ENCODE measurements at places on chromosomes 3 and 15.

DNA sequence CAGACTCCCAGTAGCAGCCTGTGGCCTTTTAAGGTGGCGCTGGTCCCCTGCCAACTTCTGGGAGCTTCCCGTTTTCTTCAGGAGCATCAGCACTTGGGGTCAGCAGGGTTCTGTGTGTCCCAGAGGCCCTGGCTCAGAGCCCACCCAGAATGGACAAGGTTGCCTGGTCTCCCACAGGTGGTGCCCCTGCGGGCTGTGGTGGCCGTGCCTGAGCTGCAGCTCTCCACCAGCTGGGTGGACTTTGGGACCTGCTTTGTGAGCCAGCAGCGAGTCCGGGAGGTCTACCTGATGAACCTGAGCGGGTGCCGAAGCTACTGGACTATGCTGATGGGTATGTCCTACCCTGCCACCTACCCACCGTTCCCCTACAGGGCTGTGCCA is 15.5 kb downstream of the ACAA1 start:
- DNase-seq, result no peak

DNA sequence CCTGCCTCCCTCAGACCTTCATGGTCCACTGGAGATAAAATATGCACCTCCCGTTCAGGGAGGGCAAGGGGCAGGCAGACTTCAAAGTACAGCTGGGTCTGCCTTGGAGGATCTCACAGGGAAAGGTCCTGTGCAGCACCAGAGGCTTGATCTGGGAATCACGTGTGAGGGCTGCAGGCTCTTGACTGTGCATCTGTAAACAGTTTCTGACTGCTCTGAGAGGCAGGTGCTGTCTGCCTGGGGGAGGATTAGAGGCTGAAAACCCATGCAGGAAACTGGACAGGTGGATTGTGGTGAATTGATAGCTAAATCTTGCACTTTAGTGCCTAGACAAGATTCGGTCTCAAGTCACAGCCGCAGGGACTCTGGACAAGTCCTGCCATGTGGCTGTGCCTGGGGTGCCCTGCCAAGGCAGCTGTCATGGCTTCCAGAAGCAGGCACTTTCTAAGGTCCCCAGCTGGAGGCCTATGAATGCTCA is 239.3 kb downstream of the EPHB1 start:
- no peak for DNase-seq

DNA sequence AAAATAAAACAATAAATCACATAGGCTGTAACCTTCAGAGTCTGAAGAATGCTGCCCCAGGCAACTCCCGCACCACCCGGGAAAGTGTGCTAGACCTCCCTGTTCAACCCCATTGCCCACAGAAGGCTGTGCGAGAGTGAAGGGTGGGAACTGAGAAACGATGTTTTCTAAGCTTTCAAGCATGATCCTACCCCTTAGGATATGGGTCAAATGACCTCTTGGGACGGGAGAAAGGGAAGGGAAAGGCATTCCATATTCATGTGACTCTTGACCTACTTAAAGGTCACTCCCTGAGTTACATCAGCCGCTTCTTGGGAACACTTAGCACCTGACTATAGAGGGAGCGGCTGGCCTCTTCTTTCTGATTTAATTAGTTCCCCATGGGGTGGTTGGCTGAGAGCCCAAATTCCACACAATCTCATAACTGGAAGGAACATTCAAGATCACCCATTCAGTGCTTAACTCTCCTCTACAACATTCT is 114.7 kb upstream of the SLC24A5 start:
- DNase-seq, result no peak

DNA sequence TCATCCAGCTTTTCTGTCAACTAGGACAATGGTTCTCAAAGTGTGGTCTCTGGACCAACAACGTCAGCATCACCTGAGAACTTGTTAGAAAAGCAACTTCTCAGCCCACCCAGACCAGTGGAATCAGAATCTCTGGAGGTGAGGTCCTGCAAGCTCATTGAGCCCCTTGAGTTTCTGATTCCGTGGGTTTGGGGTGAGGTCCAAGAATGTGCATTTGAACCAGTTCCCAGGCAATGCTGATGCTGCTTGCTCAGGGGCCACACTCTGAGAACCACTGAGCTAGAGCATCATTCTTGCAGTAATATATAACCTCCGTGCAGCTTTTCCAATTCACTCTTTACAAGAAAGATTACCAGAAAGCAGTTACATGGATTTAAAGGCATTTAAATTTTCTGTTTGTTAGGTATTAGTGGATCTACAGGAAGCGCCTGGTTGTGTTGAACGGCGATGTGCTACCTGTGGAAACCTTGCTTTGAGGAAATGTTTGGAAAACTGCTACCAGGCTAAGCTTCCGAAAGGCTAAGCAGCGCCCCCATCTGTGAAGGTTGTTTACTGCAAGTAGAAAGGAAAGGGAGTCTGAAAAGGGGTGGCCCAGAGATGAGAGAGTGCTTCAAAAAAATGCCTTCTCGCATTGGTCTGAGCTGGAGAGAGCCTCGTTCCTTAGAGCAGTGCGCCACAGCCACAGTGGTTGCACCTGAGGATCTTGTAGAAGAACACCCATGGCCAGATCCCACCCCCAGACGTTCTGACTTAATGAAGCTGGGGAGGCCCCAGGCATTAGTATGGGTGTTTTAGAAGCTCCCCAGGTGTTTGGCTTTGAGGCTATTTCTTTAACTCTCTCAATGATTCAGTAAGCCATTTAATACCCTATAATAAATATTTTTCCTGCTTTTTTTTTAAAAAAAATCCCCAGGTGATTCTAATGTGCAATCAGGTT is 50.0 kb downstream of the RLBP1 start:
- DNase-seq, result no peak

GRCh38 chr3:138082085-138082991 is 33.1 kb downstream of the DZIP1L start:
- DNase-seq, result no peak

DNA sequence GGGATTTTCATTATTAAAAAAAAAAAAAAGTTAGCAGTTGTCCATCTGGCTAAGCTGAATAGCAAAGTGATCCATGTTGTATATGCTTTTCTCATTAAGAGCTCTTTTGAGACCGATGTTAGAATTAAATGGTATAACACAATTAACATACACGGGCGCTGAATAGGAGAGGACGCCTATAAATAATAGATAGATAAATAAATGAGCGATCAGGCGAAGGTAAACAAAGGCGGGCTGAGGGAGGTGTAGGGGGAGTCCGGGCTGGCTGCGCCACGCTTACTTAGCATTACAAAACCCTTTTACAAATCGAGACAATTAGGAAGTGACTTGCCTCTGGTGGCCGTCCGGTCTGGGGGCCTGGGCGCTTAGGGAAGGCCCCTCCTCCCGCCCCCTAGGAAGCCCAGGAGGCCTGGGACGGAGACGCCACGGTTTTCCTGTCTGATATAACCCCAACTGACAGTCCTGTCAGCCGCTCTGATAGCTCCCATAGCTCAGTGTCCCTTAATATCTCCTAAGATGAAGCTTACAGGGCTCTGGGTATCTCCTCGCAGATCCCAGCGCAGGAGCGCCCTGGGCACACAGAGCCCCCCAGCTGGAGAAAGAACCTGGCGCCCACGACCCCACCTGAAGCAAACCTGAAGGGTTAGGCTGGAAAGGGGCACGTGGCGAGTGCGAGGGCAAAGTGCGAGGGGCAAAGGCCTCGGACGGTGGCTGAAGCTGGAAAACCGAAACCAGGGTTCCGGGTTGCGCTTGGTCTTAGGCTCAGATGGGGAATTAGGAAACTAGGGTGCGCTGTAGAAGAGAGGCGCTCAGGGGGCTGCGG is 3.6 kb downstream of the SOX14 start:
- no peak for DNase-seq

DNA sequence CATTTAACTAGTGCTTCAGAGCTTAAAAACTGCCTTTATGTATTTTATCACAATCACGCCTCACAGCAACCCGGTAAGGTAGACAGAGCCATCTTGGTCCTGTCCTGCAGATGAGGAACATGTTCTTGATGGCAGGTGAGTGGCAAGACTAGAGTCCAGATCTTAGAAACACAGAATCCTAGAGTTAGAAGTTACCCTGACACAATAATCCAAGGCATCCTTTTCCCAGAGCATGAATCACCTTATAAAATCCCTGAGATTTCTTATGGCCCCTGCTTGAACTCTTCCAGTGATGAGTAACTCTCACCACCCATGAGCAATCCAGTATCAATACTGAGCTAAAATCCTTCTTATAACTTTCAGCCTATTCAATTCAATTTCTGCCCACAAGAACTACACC is 16.9 kb downstream of the POPDC2 start:
- DNase-seq, result no peak

DNA sequence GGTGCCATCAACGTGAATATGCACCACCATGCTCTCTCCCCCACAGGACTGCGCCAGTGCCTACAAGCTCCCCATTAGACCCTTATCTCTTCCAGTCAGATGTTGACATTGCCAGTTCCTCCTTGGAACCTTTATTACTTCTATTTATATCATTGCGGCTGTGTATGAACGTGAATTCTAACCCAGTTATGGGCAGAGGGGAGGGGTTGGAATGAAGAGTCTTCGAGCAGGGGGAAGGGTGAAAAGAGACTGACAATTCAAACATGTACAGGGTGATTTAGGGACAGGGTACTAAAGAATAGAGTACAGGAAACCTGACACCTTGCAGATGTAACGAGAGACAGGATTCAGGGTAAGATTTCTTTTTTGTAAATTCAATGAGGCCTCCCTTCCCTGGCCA is 41.8 kb upstream of the ST6GAL1 start:
- no peak for DNase-seq

- DNase-seq, result no peak
Observed at GRCh38 chr15:85515212-85515611, 134.8 kb downstream of the AKAP13 start.

GRCh38 chr3:4528320-4528719 is 35.2 kb downstream of the ITPR1 start:
- DNase-seq, result no peak

GRCh38 chr3:52851348-52851747 is 16.5 kb upstream of the MUSTN1 start:
- no peak for DNase-seq

DNA sequence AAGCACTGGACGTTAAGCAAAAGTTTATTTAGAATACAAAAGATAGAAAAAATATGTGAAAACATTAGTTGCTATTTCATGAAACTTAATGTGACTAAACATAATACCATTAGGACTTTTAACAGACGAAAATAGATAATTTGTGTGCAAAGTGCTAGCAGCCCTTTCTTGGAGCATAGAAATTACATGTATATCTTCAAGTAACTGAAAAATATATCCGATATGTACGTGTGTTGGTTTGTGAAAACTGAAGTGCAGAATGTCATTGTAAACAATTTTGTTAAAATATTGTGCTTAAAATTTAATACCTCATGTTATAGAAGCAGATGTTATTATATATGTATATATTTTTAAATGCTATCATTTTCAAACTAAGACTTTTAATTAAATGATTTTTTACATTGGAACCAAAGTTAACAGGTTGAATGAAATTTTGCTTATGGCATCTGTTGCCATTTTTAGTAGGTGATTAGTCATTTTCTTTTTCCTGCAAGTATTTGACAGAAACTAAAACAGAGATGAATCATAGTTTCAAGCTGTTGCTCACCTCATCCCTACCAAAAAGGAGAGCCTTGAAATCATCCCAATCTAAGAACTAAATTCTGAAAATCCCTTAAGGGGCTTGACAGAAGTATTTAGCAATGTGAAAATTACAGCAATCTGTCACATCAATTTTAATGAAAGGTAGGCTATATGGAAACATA is 334.8 kb downstream of the NAALADL2 start:
- DNase-seq, result no peak

- DNase-seq, result no peak
Observed at GRCh38 chr15:42349186-42349585, 10.1 kb upstream of the CAPN3 start.

- DNase-seq, result no peak
Observed at GRCh38 chr3:30761374-30761773, 133.1 kb downstream of the GADL1 start.

- DNase-seq, result no peak
Observed at GRCh38 chr15:99702895-99703602, 30.2 kb downstream of the LYSMD4 start.

DNA sequence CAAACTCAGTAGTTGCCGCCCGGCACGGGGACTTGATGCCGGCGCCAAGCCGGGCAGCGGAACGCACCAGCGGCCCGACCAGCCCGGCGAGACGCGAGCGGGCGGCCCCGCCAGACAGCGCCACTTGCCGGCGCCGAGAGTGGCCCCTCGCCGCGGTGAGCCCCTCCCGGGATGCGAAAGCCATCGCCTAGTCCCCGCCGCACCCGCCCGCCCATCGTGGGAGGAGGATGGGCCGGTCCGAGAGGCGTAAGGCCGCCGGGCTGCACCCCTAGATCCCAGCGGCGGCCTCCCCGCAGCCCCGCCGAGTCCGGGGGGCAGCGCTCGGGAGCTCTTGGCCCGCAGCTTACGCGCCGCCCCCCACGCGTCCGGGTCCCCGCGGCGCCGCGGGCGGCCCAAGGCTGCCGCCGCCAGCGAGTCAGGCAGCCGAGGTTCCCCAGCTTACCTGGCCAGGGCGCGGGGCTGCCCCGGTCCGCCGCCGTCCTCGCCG is 609 bp downstream of the GOLGA8A start:
- peak; percentile 11 for DNase-seq

DNA sequence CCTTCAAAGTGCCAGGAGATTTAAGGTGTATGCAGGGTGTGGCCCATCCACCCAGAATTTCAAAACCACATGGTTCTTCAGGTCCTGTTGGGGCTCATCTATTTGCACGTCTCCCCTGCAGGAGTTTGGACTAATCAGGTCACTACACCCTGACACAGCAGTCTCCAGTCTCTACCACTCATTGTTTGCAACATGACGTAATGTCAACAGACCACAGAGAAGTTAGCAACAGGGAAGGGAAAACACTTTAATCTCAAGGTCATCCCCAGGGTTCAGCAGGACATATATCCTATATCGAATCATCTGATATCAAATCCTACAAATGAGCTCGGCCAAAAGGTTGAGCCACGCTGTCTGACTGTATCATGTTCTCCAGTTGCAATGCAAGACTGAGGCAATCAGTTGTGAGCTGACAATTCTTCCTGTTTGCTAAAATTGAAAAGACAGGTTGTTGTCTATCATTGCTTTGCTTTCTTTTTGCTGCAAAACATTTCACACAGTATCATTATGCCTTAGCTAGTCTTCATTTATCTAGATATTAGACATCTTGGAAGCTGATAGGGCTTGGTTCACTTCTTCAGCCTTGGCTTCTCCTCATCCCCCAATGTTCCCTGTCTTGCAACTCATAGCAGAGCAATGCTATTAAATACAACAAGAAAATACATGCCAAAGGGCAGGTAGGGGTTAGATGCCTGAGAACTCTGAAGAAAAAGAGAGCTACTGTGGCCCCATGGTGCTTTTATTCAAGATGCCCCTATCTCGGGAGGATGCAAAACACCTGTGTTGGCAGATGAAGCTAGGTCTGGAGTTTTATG is 13.4 kb upstream of the LEKR1 start:
- DNase-seq, result no peak

DNA sequence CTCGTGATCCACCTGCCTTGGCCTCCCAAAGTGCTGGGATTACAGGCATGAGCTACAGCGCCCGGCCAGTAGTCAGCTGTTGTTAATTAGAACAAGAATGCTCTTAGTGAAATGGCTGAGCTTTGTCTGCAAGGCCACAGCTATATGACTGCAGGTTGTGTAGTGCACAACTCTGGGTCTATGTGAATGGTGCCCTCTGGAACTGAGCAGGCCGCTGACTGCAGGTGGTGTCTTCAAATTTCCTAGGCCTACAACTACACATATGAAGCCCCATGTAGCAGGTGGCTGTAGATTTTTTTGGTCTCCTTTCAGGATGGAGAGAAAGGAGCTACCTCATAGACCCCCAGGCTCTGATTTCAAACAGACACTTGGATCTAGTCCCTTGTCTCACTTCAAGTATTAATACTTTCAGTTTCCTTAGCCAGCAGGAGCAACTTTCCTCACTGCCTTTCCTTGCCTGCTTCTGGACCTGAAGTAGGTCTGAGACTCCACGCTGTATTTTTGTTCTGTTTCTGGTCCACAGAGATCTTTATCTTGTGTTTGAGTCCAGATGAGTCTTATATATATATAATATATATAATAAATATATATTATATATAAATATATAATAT is 86.9 kb downstream of the C3orf80 start:
- no peak for DNase-seq
